GDM1 (cell line): ENCODE measurements at places on chromosomes 2 and 18.

- DNase-seq = no peak
Measured at GRCh38 chr2:177740700-177741099, 331.9 kb downstream of the PDE11A start.

DNA sequence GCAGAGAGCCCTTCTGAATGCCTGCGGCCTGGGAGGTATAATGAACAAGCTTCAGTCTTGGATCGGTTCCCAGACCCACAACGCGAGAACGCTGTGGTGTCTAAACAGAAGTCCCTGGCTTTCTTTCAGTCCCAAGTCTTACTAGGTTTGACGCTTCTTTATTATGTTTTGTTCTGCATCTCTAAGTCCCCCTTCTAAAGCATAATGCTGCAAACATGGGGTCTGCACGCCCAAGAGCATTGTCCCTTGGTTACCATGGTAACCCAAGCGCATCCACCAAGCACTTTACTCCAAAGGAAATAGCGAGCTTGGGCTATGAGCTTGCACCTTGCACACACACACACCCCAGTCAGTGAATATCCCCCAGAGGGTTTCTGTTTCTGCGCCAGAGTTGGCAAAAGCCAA, 193.7 kb downstream of the INO80D start:
- no peak for DNase-seq

- no peak for DNase-seq
Measured at GRCh38 chr2:210991107-210991506, 434.7 kb downstream of the CPS1 start.

GRCh38 chr2:108823286-108823685, 36.7 kb downstream of the CCDC138 start:
- no peak for DNase-seq

- no peak for DNase-seq
Measured at GRCh38 chr2:182101263-182101662, 115.6 kb downstream of the PPP1R1C start.
